ENCODE measurements at places on chromosomes 11 and 22.
A peak's percentile ranks its signal among the peaks of the same experiment; 100 is the strongest.

DNA sequence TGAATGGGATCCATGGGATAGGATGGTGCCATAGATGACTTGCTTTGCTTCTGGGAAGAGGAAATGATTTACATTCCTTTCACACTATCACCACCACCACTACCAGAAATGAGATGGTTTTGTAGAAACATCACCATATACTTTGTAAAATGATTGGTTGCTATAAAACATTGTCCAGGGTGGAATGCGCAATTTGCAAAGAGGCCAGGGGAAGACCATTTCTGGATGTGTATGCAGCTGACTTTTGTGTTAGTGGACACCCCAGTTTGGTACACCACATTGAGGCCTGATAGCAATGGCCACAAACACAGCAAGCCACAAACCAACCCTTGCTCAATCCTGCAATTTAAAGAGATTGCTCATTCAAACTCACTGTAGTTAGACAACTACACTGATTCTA, 56.7 kb upstream of the RCN1 start:
- DNase-seq, result no peak

- no peak for DNase-seq
Observed at GRCh38 chr11:120554766-120555432, 43.4 kb downstream of the GRIK4 start.

GRCh38 chr11:9065607-9066432, 25.6 kb downstream of the SCUBE2 start:
- DNase-seq, result peak; percentile 28

GRCh38 chr22:45334528-45334927, 24.8 kb downstream of the FAM118A start:
- DNase-seq, result no peak

GRCh38 chr11:116533186-116533825, 239.5 kb downstream of the BUD13 start:
- no peak for DNase-seq

GRCh38 chr11:66659763-66660162, 17.9 kb downstream of the RBM4B start:
- no peak for DNase-seq

DNA sequence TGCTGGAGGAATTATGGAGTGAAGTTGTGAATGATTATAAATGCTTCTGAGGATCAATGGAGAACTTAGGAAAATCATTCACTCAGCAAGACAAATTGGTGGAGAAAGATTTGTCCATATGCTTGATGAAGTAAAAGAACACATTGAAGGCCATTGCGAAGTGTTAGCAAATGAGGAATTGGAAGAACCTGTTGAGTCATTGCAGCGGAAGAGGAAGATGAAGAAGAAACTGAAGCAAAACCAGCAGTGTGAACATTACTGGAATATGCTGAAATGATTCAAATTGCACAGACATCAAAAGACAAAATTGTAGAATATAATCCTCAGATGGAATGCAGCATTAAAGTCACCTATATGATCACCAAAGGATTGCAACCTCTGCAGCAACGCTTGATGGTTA, 168.1 kb downstream of the ADAMTS15 start:
- DNase-seq, result no peak

DNA sequence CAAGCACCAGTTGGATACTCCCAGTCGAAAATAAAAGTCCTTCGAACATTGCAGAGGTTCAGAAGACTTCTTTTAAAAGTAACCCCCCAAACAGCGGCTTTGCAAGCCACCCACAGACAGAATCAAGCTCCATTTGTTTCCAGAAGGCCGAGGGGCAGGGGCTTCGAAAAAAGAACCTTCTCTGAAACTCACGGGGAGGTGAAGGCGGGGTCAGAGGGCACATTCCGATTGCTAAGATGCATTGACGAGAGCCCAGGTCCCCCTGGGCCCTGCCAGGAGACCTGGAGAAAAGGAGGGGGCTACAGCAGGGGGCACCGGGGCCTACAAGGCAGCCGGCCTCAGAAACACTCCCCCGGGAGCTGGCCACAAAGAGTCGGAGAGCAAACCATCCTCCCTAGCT, 306.8 kb downstream of the MN1 start:
- no peak for DNase-seq

DNA sequence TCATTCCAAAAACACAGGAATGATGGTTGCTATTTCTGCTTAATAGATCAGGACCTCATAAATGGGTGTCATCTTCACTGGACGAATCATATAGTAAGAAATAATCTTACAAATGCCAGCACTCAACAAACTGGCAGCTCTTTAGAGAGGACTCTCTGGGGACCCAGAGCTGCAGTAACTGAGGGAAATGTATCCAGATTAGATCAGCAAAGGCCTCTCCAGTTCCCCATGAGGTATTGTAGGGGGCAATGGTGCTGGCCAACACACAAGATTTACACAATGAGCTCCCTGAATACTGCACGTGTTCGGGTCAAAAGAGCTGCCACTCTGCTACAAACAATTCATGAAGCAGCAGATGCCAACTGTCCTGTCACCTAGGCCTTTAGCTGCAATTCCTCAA, 110.2 kb downstream of the RBFOX2 start:
- DNase-seq, result no peak

DNA sequence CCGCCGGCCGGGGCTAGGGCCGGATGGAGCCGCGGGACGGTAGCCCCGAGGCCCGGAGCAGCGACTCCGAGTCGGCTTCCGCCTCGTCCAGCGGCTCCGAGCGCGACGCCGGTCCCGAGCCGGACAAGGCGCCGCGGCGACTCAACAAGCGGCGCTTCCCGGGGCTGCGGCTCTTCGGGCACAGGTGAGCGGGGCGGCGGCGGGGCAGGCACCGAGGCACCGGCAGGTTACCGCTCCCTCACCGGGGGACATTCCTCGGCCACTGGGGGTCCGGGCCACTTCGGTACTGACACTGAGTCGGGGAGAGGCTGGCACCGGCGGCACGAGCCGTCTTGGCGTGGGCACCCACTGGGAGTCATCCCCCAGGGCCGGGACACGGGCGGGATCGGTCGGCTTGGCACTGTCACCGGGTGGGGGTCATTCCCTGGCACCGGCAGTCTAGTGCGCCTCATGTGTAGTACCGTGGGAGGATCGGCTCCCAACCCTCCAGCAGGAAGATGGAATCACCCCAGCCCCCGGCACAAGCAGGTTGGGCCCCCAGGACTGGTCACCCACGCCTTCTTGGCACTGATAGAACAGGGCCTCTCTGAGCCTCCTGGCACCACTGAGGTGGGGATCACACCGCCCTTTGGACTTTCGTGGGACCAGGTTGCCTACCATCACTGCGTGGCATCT, 511 bp downstream of the DGKZ start:
- no peak for DNase-seq

GRCh38 chr11:123509737-123510578, 79.9 kb downstream of the GRAMD1B start:
- DNase-seq, result no peak

DNA sequence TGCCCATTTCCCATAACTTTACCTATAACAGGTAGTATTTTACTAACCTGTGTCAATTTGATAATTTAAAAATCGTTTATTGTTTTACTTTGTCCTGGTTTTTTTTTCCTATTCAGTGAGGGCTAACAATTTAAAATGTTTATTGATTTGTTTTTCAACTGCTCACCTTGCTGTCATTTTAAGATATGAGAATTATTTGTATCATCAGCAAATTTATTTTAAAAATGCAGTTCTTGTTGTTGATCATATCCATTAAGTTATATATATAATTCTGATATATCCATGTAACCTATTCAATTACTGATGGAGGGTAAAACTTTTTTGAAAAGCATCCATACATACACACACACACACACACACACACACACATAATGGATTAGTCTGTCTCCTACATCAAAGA, 24.8 kb downstream of the RRAS2 start:
- no peak for DNase-seq

- no peak for DNase-seq
Observed at GRCh38 chr22:26845021-26845743, 187.8 kb downstream of the MIAT start.

GRCh38 chr22:17199003-17199731, 20.1 kb downstream of the ADA2 start:
- DNase-seq, result no peak

- DNase-seq, result no peak
Observed at GRCh38 chr11:62532096-62532495, 14.5 kb downstream of the AHNAK start.

GRCh38 chr11:75562836-75563484, 907 bp downstream of the SERPINH1 start:
- DNase-seq, result peak; percentile 77

GRCh38 chr11:100930185-100930778, 199.3 kb downstream of the PGR start:
- no peak for DNase-seq

DNA sequence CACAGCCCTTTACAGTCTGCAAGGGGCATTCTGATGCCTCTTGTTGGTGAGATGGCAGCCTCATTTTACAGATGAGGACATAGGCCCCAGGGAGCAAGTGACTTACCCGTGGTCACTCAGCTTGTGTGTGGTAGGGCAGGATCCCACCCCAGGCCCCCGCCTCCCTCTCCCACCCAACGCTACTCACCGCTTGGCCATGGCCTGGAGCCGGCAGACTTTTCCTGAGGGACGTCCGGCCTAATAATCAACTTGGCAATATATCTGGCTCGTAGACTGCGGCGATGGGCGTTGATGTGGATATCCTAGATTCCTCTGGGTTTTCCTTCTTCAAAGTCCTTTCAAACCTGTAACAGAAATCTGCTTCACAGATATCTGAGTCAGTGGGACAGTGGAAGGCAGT, 57.1 kb downstream of the ARHGAP8 start:
- DNase-seq, result no peak

- peak; percentile 74 for DNase-seq
Observed at GRCh38 chr11:78798663-78799062, 224.0 kb upstream of the NARS2 start.

- DNase-seq, result no peak
Observed at GRCh38 chr11:3926458-3927095, 71.1 kb downstream of the STIM1 start.

DNA sequence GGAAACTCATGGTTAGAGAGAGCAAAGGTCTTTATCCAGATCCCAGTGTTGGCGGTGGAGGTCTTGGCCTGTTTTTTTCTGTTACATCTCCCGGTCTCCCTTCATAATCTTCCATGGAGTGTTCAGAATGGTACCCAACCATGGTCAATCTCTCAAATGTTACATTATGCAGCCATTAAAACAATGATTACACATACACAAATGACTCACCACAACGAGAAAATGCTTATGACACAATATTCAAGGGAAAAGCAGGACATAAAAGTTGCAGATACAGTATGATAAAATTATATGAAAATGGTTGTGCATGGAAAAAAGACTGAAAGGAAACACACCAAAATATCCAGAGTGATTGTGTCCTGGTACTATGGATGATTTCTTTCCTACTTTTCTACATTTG, 17.8 kb upstream of the CSNK1E start:
- DNase-seq, result no peak

- no peak for DNase-seq
Observed at GRCh38 chr11:128857341-128857740, 9.8 kb downstream of the KCNJ1 start.

DNA sequence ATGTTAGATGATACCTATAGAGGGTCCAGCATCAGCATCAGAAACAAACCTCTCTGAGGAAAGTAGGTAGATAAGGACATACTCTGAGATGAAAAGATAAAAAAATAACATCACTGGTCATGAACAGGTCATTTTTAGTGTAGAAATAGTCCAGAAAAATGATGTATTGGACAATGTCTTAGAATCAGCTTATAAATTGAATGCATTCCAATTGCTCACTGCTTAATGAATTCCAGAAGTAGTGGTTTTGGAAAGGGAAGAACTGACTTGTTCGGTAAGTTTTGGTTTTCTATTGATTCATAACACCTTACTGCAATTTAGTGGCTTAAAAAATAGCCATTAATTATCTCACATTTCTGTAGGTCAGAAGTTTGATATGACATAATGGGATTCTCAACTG, 929.5 kb upstream of the CCDC90B start:
- no peak for DNase-seq

- no peak for DNase-seq
Observed at GRCh38 chr11:111729071-111729830, 36.9 kb downstream of the PPP2R1B start.

DNA sequence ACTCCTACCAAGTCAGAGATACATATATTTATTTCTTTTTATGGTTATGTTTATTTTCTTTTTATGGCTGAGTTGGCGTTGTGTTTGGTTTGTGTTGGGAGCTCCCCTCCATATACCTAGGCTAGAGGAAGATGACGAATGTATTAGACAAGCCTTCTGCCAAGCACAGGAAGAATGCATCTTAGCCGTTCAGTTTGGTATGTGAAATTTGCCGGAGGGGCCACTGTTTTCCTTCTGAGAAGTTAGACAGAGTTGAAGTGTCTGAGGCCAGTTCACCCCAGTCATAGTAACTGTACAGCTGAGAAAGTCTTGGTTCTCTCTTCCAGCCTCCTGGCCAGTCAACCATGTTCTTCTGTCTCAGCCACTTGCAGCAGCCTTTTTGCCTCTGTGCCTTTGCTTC, 29.8 kb downstream of the TEAD1 start:
- no peak for DNase-seq

DNA sequence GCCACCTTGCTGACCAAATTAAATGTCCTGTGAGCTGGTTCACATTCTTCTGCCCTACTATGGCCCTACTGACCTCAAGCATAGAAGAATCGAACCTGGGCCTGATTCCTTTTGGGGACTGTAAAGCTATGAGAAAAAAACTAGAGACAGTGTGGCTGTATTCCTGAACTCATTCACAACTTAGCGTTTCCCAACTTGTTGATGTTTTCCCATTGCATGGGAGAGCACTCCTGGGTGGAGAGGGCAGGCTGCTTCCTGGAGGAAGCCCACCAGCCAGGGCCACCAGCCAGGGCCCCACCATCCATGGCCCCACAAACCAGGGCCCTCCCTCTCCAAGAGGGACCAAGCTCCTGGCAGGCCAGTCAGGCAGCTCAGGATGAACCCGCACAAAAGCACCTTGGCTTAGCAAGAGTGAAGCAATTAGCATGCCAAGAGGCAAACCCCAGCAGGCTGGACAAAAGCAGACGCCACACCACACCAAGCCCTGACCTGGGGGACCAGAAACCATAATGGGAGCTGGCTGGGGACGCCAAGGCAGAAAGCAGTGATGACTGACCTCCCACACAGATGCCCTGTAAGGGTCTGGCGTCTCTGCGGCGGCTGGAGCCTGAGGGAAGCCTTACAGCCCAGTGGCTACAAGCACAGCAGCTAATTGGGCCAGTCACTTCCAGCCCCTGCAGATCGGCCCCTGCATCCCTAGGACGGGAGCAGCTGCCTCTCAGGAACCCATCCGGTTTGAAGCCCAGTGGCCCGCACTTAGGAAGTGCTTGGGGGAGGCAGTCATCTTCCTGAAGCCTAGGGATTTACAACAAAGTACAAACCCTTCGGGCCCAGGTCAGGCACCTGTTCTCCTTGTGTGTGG, 2.1 kb downstream of the CERK start:
- peak; percentile 27 for DNase-seq

GRCh38 chr22:36850682-36851081, 10.1 kb upstream of the NCF4 start:
- DNase-seq, result no peak

- DNase-seq, result no peak
Observed at GRCh38 chr11:128298271-128298670, 289.1 kb downstream of the ETS1 start.

DNA sequence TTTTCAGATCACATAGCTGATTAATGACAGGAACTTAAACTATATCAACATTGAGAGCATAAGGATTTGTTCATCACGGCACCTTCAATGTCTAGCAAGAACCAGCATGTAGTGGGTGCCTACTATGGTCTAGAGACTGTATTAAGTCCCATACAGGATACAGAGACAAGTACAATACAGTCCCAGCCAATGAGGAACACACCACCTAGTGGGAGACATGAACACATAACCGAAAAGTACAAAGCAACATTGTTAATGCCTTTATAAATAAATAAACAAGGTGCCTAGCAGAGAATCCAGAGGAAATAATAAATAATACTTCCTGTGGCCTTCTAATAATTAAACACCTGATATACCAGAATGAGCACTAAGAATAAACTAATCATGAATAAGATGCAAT, 87.7 kb upstream of the OPCML start:
- DNase-seq, result peak; percentile 16

Measured in Caco-2 (cell line).